Non-pigmented ciliary epithelial cell (primary cell): ENCODE measurements at places on chromosomes 11 and 22.

DNA sequence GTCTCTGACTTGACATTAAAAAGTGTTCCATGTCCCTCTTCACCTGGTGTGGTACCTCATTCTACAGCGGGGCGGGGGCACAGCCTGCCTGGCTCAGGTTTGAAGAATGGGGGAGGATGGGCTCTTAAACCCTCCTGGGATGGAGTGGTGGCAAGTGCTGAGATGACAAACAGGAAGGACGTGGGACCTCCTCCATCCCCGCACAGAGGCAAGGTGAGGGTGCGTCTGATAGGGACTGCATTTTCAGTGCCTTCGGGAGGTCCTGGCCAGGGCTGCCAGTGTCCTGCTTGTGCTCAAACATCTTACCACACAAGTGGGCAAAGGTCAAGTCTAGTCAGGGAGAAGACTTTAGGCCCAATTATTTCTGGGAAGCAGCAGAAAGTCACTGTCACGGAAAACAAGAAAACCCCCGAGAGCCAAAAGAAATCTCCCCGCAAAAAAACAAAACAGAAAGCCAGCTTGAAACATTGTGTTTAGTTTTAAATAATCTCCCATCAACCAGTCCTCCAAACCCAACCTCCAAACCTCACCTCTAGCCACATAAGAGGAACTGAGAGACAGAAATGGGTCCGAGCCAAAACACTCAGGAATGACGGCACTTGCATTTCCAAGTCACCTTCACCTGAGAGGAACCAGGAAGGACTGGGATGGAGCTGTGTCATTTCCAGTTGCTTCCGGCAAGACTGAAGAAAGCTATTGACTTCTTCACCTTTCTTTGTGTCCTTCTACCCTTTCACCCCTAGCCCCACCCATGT is 966.5 kb downstream of the NTM start:
- no peak for DNase-seq

- DNase-seq = peak; percentile 31
These were observed 72.7 kb downstream of the AMBRA1 start for GRCh38 chr11:46520971-46521745.

DNA sequence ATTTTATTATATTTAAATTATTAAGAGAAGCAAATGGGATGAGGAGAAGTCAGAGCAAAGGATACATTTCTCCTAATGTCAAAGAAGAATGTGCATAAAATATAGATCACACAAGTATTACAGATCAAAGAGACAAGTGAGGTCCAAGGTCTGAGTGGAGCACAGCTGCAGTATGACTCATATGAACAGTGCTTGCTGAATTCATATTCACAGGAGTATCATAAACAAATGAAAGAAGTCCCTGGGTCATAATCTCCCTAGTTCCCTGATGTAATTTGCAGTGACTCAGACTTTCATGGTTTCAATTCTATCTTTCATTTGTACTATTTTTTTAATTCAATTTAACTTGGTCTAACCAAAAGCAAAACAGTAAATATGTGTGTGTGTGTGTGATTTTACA is 499.0 kb upstream of the CCDC179 start:
- peak; percentile 92 for DNase-seq

GRCh38 chr22:26983311-26983710 is 325.9 kb downstream of the MIAT start:
- DNase-seq = no peak

- no peak for DNase-seq
These were observed 988 bp downstream of the MGAT3 start for GRCh38 chr22:39457556-39458443.

GRCh38 chr22:17098379-17098819 is 13.6 kb downstream of the IL17RA start:
- DNase-seq = no peak

GRCh38 chr22:39430576-39431150 is 26.1 kb upstream of the MGAT3 start:
- no peak for DNase-seq

GRCh38 chr11:131311776-131312514 is 58.5 kb upstream of the NTM start:
- no peak for DNase-seq

- DNase-seq = no peak
These were observed 43.4 kb downstream of the WEE1 start for GRCh38 chr11:9616858-9617257.

DNA sequence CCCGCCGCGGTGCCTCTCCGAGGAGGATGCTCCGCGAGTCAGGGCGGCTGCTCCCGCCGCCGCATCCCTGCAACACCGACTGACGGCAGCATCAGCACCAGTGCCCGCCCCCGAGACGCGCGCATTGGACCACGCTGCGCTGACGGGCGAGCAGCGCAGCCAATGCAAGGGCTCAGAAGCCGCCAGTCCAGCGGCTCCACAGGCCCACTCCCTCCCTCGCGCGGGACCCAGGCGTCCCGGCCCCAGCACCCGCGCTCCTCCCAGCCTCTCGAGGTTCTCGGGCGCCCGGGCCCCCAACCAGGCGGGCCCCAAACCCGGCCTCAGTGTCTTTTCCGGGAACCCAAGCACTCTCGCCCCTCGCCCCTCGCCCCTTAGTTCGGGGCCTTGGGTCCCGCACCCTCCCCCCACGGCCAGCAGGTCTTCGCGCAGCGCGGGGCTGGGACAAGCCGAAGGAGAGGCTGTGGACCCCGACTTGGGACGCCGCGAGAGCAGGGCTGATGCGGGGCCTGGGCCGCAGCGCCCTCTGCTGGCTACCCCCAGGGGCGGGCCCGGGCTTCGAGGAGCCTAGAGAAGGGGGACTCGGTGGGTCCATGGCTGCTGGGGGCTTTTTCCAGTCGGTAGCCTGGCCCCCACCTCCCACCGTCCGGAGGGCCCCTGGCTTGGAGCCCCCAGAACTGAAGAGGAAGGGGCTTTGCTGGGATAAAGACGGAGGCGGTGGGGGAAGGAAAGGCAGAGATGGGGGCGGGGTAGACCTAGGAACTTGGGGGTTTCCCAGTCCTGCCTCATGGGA is at the start of gene NRXN2:
Gene NRXN2 (minus strand): TSS at position 81 of the 790 bp plus-strand sequence. CDS start 9,498 bp downstream, outside the sequence.
- DNase-seq = no peak

DNA sequence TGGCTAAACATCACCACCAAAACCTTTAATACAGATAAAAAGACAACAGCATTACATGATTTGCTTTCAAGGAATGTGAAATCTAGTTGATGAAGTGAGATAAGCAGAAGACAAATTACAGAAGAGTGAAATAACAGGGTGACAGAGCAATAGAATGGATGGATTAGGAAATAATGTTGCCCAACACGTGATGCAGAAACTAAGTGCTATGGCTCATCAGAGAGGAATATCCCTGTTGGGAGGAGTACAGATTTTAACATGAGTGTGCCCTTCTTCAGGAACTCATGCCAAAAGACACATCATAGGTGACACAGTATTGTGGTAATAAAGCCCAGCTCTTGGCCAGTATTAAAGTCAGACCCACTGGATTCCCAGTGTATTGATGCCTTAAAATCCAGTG is 176.6 kb upstream of the RAG2 start:
- DNase-seq = no peak

DNA sequence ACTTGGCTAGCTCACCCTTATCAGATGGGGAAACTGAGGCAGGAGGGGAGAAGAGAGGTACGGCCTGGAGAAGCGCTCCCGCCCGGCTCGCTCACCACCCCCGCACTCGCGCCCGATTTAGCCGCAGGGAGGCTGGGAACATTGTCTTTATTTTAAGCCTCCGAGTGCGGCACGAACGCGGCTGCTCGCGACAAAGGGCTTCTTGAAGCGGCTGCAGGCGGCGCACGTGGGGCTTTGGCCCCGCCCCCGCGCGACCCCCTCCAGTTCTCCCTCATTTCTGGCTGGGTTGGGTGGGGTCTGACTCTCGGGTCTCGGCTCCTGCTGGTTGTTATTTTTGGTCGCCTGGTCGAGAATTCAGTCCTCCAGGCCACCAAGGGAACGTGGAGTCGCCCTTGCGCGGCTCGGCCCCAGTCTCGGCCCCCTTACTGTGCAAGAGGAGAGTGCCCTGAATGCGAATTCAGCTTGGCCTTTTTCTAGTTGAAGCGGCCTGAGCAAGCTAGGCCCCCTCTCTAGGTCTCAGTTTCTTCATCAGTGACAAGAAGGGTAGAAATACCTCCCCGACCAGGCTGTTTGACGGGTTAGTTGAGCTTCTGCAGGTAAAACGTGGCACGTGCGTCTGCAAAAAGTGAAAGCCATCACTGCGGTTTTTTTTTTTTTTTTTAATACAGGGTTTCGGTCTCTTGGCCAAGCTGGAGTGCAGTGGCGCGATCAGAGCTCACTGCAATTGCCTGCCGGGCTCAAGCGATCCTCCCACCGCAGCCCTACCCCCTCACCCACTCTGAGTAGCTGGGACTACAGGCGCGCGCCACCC is 2.6 kb upstream of the CHRM1 start:
- no peak for DNase-seq
